Amygdala (tissue), 56 donors: ENCODE measurements at places on chromosomes 2 and 18.

DNA sequence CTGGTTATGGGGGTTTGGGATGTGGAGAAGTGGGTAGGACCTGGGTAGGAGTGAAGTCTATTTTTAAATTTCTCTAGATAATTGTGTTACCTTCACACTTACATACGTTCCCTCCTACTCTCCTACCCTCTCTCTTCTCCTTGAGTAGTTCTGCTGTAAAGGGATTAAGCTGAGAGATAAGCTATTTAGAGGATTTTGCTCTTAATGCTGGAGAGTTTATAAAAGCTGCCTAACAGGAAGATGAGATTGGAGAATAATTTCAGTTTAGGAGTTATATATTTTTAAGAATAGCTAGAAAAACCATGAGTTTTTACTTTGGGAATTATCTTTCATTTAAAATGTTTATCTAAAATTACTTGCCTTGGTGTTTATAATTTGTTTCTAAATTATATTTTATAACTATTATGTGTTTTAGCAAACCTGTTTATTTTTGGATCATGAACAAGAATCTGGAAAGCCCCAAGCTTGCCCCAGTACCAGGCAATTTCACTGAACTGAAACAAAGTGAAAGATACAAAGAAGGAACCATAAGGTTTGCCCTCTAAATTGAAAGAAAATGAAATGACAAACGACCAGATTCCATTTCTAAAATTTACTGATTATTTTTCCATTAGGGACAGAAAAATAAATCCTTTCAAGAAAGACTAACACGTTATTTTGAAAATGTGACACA is 101.5 kb downstream of the ZNF532 start:
- DNase-seq = no peak

DNA sequence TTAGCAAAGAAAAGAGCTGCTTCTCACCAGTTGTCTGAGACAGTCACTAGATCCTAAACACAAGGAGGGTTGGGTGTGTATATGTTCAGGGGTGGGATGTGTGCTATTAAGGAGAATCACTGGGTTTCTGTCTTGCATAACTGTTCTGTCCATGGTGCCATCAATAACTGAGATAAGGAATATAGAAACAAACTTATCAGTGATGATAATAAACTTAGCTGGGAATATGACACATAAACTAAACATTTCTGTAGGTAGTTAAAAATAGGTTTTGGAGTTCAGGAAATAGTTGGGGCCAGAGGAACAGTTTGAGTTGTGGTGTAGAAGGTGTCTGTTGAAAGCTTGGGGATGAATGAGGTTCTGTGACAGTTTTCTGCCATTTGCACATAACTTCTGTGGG is 17.4 kb downstream of the NAPG start:
- DNase-seq = no peak

- no peak for DNase-seq
Observed at GRCh38 chr2:176885661-176886060, 326.9 kb upstream of the HNRNPA3 start.

DNA sequence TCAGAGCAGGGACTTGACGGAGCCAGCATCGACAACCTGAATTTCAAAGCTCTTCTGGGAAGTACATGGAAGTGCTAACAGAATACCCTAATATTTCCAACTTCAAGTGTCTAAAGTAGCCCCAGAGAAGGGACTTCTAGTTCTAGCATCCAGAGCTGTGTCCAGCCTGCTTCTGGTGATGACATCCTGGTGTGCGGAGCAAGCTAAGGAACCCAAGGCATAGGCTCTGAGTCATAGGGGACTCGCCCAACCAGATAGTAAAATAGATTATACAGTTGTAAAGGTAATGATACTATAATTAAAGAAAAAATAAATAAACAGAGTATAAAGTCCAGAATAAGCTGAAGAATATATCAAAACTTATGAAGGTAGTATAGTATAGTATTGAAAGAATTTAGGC is 108.1 kb upstream of the SERPINE2 start:
- no peak for DNase-seq

- DNase-seq = no peak
Observed at GRCh38 chr2:24351627-24351938, 8.8 kb downstream of the ITSN2 start.

- no peak for DNase-seq
Observed at GRCh38 chr18:33579349-33580215, 1.6 kb downstream of the ASXL3 start.

DNA sequence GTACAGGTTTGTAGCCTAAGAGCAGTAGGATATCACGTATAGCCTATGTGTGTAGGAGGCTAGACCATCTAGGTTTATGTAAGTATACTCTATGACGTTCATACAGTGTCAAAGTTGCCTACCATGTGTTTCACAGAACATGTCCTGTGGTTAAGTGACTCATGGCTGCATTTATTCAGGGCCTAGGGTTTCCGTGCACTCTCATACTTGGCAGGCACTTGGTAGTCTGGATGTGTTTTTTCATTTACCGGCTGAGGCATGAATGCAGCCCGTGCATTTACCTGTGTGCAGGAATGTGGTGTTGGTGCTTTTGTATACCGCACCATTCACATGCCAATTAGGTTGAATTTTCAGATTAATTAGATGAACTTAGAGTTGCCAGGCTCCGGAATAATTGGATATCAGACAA is 43.4 kb downstream of the MYL12B start:
- no peak for DNase-seq

DNA sequence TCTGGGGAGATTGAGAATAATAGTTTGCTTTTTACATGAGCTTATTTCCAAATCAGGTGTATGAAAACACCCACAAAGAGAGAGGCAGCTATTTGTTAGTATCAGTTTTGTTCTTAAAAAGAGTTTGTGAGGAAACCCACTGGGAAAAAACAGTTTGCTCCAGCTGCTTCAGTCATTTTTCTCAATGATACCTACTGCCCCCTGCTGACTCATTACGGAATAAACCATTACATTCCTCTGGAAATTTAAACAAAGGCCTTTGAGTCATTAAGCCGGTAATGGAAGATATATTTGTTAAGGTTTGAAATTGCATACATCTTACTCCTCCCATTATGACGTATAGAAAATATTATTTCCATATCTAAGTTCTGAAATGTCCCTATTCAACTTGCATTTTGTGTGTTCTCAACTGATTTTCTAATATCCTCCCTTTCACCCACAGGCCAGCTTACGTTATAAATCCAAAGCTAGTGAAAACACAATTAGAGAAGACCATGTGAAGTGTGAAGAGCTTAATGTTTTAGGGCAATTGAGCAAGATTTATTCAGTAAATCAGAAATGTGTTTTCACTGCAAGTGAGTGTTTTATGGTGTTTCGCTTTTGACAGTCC is 761.6 kb downstream of the DSC3 start:
- DNase-seq = no peak

GRCh38 chr18:41630232-41630886 is 324.7 kb upstream of the PIK3C3 start:
- DNase-seq = no peak

DNA sequence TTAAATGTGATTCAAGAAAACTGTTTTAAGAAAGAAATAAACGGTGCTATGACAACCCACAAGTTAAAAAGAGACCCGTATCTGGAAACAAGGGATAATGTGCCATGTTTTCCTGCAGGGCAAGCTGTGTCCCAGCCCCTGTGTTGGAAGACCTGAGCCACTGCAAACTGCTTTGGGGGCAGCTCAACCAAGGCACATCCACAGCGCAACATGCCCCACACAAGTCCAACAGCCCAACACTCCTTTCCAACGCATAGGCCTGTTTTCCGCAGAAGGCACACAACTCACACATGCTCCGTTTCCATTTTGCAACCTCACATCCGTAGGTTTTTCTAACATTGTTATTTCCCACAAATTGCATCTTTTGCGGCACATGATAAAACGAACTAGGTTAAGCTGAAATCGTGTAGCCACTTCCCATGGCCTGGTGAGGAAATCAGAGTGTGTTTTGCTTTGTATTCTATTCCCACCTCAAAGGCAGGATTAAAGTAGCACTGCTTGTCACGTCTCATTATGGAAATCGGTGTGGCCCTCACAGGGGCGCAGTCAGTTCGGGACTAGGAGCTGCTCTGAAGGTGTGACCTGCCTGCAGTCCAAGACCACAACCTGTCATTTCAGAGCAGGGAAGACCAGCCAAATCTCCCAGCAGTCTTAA is 50.5 kb upstream of the ZNF516 start:
- no peak for DNase-seq

GRCh38 chr2:100818606-100819369 is 1.2 kb upstream of the NPAS2 start:
- DNase-seq = no peak

DNA sequence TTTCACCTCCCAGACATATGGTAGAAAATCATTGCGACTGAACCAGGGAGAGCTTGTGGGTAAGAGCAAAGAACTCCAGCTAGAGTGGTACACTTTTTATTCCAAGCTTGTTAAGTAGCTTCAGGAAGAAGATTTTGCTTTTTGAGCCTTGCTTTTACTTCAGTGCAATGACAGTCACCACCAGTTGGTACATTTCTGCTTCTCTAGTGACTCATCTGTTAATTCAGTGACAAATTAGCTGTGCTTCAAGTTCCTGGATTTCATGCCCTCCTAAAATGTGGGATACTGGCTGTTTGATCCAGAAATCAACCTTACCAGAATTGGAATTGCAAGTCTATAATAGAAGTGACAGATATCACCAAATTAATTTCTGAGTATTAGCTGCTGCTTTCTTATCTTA is 117.6 kb upstream of the TTN start:
- DNase-seq = no peak

GRCh38 chr18:30342675-30343074 is 699.9 kb downstream of the DSC3 start:
- DNase-seq = no peak
